NT2/D1 (cell line): ENCODE measurements at places on chromosomes 3 and 15.

DNA sequence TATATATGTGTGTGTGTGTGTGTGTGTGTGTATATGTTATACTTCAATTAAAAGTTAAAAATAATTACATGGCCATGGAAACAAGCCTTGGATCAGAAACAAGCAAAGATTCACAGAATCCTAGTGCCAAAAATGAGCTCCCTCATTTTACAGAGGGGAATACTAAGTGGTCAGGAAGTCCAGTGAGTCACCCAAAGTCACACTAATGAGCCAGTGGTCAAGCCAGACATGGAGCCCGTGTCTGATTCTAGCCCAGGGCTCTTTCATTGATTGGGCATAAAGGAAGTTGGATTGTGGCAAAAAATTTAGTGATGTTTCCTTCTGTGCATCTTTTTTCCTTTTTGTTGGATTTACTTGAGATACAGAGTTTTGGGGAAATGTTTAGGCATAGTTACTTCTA lies 152.5 kb upstream of the NPHP3 start:
- DNase-seq = no peak

GRCh38 chr15:101187820-101188636 lies 63.8 kb downstream of the CHSY1 start:
- no peak for DNase-seq

- no peak for DNase-seq
Measured at GRCh38 chr3:118228151-118228550, 806.5 kb downstream of the IGSF11 start.

GRCh38 chr15:54150255-54150654 lies 172.0 kb downstream of the UNC13C start:
- DNase-seq = no peak

GRCh38 chr15:43133430-43134156 lies at the start of gene TMEM62:
TMEM62 (plus strand) TSS chr15:43133586; CDS start chr15:43133803, 217 bp downstream.
- no peak for DNase-seq

DNA sequence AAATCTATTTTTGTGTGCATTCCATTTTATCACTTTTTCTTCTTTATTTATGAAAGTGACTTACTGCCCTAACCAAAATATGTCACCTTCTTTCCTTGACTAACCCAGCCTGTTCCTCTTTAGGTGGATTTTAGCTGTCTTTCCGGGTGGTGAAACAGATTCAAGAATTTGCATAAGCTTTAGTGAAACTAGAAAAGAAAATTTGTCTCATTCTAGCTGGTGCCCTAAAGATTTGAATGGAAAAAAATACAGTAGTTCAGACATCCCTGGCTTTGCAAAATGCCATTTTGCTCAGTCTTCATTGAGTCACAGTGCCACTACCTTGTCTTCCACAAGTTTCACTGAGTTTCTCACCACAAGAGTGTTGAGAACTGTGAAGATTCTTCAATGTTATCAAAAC lies 28.2 kb upstream of the CCDC50 start:
- no peak for DNase-seq
